Activated T-helper 2 cell treated with anti-CD3 and anti-CD28 coated beads, Interferon-gamma antibody, Interleukin-2, Interleukin-4, amounts not matched to agents 10 μg/mL and 5 μg/mL and 100 μg/mL, durations not matched to agents 14 hours and 24 hours and 36 hours (primary cell): ENCODE measurements at places on chromosomes 1 and 21. TPM values are rescaled to one million over a fixed set of nuclear protein-coding genes. Genes with fewer than 3 reads are reported as not detected.

GRCh38 chr21:45977396-45977795 lies 4.2 kb upstream of the COL6A1 start:
- H3K4me1 ChIP-seq = peaks cover 10% of the 10 kb centered on the region
- no peaks in the 10 kb centered on the region for H3K36me3 ChIP-seq
- no peak for DNase-seq
- no peak overlapping the region for H3K4me3 ChIP-seq
- peaks cover 29% of the 10 kb centered on the region for H3K27me3 ChIP-seq

GRCh38 chr1:6145396-6145750 lies 34.7 kb downstream of the CHD5 start:
- no peak for DNase-seq
- H3K27me3 ChIP-seq = peaks cover 2% of the 10 kb centered on the region

DNA sequence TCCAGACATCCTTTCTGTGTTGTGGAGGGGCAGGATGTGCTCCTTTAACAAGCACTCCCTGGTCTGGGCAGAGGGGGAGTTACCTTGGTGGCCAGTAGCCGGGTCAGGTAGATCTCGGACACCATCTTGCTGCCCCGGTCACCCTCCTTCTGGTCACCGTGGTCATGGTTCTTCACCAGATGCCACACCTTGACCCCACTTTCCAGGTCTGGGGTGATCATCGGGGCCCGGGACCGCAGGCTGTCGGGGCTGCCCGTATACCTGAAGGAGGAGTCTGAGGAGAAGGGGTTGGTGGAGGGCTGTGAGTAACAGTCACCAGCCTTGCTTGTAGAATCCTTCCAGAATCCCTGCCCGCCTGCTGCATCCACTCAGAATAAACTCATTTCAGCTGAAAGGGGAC lies 122.3 kb upstream of the CD34 start:
- peaks cover 4% of the 10 kb centered on the region for H3K27me3 ChIP-seq
- H3K36me3 ChIP-seq = no peaks in the 10 kb centered on the region
- H3K27ac ChIP-seq = no peak overlapping the region
- no peaks in the 10 kb centered on the region for H3K4me1 ChIP-seq
- no peak overlapping the region for H3K4me3 ChIP-seq

- peaks cover 6% of the 10 kb centered on the region for H3K4me1 ChIP-seq
- no peaks in the 10 kb centered on the region for H3K36me3 ChIP-seq
- no peak overlapping the region for H3K4me3 ChIP-seq
- peak; percentile 53 for DNase-seq
- H3K27me3 ChIP-seq = peaks cover 2% of the 10 kb centered on the region
- no peak overlapping the region for H3K27ac ChIP-seq
Measured at GRCh38 chr1:16082283-16083038, 9.0 kb upstream of the FAM131C start.

Gene COL6A1
- 0.23 and 0.37 TPM in 2 replicates for total RNA-seq

- no peak overlapping the region for H3K4me3 ChIP-seq
- DNase-seq = no peak
Measured at GRCh38 chr1:177857285-177857684, 112.6 kb downstream of the SEC16B start.

GRCh38 chr1:233006541-233006973 lies 56.1 kb downstream of the NTPCR start:
- no peak for DNase-seq
- H3K4me1 ChIP-seq = peaks cover 4% of the 10 kb centered on the region
- no peak overlapping the region for H3K4me3 ChIP-seq
- no peak overlapping the region for H3K27ac ChIP-seq
- H3K27me3 ChIP-seq = no peaks in the 10 kb centered on the region
- H3K36me3 ChIP-seq = peaks cover 5% of the 10 kb centered on the region

DNA sequence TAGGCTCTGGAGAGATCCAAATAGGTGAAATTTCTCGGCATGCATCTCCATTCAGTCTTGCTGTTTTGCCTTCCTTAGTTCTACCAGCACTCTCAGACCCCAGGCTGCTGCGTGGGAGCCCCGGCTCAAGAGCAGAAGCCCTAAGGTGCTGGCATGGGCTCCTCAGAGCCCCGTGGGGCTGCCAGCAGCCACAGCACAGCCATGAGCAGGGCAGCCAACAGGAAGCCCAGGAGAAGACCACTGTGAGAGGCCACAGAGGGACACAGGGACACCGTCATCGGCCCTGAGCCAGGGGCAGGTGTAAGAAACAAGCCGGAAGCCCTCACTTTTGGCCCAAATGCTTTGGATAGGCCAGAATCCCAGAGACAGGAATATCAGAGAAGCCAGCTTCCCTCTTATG lies 66.6 kb downstream of the HIVEP3 start:
- DNase-seq = no peak
- H3K4me1 ChIP-seq = peaks cover 18% of the 10 kb centered on the region
- peaks cover 3% of the 10 kb centered on the region for H3K36me3 ChIP-seq

DNA sequence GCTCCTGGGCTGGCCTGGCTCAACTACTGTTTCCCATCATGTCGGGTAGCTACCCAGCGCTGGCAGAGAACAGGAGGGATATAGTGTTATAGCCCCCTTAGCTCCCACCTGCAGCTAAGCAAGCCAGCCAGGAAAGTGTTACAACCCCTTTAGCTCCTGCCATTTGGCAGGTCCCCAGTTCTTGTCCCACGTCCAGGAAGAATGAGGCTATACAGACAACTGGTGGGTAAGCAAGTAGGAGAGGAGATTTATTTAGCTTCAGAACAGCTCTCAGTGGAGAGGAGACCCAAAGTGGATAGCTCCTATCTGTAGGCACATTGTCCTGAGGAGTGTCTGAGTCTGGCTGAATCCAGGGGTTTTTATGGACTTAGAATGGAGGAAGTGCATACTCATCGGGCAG lies 741.1 kb upstream of the B3GALT2 start:
- no peaks in the 10 kb centered on the region for H3K27me3 ChIP-seq
- no peak overlapping the region for H3K27ac ChIP-seq
- H3K36me3 ChIP-seq = no peaks in the 10 kb centered on the region

Gene MFN2
- 67.9 and 69.5 TPM in 2 replicates for total RNA-seq

Gene FMO1
- not detected in 2 replicates for total RNA-seq
